Osteoblast (primary cell): ENCODE measurements at places on chromosomes 1 and 21. TPM values are rescaled to one million over a fixed set of nuclear protein-coding genes. Genes with fewer than 3 reads are reported as not detected.
A peak's percentile ranks its signal among the peaks of the same experiment; 100 is the strongest.

The CD34 gene
- total RNA-seq: under 0.01 and 0.36 TPM in 2 replicates

The UQCRHL gene
- total RNA-seq: 1.1 and 1.5 TPM in 2 replicates

The ERICH3 gene
- not detected in 2 replicates for total RNA-seq

The REN gene
- not detected in 2 replicates for total RNA-seq

The CPLANE2 gene
- 9.4 and 14.1 TPM in 2 replicates for total RNA-seq

The CFHR2 gene
- total RNA-seq: not detected in 2 replicates

The HEYL gene
- total RNA-seq: under 0.01 TPM in 2 replicates

- no peak for DNase-seq
Observed at GRCh38 chr1:230235876-230236275, 168.8 kb downstream of the GALNT2 start.

DNA sequence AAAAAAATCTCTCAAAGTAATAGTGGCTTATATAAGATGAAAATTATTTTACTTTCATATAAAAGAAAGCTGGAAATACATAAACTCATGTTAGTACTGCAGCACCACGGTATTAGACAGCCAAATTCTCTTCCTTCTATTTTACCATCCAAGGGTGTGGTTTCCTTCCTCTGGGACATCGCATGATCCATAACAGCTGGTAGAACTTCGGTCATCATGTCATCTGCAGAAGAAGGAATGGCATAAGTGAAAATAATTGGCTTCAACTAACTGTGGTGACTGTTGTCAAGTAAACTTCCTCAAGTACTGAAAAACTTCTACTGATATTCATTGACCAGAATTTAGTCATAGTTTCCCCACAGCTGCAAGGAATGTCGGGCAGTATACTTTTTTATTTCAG lies 28.3 kb upstream of the IFI44L start:
- peak; percentile 60 for DNase-seq

- no peak for DNase-seq
Observed at GRCh38 chr1:241770115-241770514, 77.9 kb upstream of the EXO1 start.

- DNase-seq: no peak
Observed at GRCh38 chr1:186849826-186850225, 21.1 kb downstream of the PLA2G4A start.

DNA sequence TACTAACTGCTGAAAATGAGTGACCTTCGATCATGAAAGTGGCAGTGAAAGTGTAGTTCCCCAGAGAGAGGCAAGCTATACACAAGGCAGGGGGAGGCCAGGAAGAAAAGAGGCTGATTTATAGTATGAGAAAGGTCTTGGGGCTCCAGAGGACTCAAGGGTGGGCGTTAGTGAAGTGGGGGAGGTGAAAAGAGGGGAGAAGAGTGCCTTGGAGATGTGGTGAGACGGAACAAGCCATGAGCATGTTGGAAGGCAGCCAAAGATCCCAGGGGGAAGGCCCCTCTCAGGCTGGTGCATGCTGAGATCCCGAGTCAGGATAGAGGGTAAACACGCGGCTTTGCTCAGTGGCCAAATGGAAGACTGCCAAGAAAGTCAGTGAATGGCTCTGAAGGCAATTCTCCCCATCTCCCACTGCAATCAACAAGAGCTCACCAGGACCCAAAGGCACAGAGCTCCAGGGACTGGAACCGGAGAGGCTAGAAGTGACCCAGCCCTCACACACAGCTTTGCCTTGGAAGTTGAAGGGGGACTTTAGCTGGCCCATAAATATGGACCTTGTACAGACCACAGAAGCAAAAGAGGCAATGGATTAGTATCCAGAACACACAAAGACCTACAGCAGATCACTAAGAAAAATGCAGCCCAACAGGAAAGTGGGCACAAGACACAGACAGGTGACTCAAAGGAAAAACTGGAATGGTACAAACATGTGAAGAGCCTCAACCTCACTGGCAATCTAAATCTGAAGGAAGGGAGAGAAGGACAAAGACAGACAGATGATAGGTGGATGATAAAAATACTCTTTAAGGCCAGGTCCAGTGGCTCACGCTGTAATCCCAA lies 49.6 kb downstream of the HSF2BP start:
- DNase-seq: no peak

DNA sequence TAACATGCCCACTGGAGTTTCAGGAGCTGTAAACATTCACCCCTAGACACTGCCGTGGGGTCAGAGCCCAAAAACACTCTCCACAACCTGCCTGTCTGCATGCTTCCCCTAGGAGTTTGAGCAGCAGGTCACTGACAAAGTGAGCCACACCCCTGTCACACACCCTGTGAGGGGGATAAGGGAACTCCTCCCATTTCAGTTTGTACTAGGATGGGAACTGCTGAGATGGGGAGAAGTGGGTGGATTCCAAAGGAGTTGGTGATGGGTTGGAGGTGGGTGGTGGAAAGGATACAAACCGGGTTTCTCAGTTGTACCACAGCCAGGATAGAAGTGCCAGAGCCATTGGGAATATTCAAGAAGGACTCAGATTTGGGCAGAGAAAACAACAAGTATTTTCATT lies 140.2 kb downstream of the MIS18A start:
- no peak for DNase-seq

DNA sequence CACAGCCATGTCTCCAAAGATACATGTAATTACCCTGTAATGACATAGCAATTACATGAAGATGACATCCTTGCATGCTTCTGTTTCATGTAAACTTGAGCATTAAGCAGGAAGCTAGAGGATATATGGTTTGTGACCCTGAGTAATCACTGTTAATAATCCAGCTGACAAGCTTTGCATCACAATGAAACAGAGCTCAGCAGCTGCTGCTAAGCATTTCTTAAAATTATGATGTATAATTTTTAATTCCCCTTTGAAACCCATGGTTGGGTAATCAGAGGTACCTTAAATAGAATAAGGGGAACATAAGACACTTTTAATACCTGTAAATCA lies 293.5 kb downstream of the NTNG1 start:
- DNase-seq: no peak

DNA sequence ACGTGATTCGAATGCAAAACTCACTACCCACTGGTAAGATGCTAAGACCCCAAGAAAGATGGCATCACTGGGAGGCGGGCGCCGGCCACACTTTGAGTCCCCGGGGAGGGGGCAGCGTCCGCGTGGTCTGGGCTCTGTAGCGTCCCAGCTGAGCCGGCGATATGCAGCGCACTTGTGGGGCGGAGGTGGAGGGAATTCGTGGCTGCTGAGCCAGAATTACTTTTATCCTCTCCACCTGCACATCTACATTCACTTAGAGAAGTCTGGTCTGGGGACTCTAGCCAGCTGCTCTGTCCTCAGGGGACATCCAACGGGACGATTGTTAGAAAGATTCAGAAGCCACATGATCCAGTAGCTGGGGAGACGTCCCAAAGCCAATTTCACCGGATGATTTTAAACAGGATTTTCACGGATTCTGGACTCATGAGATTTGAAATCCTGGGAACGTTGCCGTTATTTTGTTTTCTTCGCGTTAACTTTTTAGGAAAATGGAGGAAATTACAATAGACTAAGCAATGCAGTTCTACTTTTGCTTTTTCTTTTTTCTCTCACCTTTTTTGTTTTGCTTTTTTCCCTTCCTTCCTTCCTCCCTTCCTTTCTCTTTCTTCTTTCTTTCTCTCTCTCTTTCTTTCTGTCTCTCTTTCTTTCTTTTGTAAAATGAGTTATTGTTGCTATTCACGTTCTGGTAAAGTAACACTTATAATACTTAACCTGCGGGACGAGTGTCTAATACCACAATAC lies 1.3 kb downstream of the JAM2 start:
- peak; percentile 44 for DNase-seq

GRCh38 chr21:46051379-46051770 lies 46.5 kb upstream of the COL6A2 start:
- DNase-seq: no peak

DNA sequence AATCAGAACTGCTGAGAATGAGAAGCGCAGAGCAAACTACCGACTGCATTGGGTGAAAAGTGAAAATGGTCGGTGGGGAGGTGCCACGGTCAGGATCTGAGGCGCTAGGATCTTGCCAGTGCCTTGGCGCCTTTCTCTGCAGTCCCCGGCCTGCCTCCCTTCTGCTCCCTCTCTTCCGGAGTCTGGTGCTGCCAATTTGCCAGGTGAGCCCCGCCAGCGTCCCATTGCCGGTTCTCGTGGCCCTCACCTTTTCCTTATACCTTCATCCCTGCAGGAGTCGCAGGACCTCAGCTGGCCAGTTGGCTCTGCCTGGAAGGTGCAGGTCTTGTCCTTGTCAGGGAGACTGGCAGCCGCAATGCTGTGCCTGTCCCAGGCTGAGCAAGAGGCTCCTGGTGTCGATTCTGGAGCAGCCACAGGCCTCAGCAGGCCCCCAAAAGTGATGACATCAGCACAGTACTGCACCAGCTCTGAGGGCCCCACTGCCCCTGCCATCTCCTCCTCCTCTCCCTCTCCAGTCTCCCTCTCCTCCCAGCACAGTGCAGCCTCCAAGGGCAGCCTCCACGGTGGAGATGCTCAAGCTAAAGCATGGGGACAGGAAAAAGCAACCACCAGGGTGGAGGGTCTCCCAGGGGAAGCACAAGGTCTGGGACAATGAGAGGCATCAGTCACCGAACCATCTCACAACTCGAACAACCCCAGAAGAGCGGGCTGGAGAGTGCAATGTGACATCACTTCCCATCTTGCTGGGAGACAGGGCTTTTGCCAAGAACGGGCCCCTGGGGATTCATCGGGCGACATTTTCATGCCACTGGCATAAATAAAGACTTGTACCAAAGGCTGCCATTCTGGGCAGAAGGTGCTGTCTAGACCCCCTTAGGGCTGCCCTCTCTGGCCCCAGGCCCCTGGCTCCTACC lies 37.1 kb upstream of the H6PD start:
- DNase-seq: peak; percentile 87

DNA sequence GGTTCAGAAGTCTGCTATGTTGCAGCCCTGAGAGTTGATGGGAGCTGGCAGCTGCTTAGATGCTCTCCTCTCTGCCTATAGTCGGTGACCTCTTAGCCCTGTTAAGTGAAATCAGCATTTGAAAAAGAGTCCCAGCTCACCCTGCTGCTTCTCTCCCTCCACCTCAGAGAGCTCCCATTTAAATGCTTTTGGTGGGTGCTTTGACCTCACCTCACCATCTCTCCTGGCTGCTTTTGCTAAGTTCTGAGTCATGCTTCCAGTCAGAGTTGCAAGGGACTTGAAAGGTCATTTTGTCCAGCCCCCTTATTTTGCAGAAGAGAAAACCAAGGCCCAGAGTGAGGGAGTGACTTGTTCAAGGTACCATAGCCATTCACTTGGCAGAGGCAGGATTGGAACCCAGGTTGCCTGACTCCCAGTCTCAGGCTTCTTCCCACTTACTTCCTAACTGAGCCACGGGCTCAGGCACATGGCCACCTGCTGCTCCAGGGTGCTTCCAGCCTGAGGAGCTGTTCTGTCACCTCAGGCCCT lies 3.3 kb downstream of the MAPKAPK2 start:
- peak; percentile 89 for DNase-seq

DNA sequence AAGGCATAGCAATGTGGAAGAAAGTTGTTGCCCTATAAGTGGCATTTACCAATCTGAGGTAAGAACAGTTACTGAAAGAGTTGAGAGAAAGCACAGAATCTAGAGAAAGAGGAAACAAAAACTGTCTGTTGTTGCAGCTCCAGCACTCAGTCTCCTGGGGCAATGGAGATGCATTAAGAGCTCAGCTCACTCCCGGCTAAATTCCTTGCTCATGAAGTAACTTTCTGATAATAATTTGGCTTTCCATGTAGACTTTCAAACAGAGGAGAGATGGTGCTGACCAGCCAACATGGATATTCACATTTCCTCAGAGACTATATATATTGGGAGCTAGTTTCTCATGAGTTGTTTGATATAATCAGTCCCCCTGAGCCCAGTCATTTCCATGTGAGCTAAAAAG lies 135.3 kb downstream of the GDAP2 start:
- DNase-seq: peak; percentile 82

GRCh38 chr1:174875306-174875705 lies 124.4 kb upstream of the CACYBP start:
- no peak for DNase-seq

DNA sequence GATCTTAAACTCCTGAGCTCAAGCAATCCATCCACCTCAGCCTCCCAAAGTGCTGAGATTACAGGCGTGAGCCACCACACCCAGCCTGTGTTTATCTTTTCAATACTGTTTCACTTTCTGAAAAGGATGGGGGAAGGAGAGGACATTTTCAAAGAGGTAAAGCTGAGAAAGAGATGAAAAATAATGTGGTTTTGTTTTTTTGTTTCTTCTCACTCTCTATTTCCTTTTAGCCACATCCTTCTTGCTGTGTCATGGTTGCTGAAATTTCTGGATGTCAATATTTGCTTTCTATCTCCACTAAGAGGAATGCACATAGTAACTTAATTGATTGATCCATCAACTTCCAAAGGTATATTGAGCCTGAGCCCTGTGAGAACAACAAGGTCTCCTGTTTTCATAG lies 6.4 kb upstream of the C1orf21 start:
- DNase-seq: no peak

DNA sequence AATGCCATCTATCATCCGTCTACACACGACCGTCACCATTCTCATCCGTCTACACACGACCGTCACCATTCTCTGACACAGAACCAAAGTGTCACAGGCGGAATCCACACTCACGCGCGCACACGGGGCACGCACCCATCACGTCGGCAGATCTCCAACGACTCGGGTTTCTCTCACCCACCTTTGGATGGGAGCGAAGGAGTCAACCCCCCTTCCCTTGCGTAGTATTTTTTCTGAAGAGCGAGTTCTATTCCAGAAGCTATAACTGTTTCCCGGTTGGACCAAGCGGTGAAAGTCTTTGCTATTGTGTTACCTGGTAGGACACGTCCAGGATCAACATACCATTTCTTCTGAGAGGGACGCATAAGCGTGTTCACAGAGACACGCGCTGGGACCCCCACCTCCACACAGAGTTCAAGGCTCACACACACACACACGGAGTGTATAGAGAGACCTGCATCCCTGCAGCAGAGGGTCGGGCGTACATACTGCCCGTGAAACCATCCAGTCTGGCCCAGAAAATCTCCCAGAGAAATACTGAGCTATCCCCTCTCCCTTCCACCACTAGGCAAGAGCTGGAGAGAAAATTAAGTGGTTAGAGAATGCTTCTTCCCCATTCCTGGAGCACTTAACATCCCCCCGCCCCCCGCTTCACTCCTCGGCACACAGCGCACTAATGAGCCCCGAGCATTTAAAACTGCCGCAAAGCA lies 741 bp downstream of the DUSP10 start:
- DNase-seq: peak; percentile 72

DNA sequence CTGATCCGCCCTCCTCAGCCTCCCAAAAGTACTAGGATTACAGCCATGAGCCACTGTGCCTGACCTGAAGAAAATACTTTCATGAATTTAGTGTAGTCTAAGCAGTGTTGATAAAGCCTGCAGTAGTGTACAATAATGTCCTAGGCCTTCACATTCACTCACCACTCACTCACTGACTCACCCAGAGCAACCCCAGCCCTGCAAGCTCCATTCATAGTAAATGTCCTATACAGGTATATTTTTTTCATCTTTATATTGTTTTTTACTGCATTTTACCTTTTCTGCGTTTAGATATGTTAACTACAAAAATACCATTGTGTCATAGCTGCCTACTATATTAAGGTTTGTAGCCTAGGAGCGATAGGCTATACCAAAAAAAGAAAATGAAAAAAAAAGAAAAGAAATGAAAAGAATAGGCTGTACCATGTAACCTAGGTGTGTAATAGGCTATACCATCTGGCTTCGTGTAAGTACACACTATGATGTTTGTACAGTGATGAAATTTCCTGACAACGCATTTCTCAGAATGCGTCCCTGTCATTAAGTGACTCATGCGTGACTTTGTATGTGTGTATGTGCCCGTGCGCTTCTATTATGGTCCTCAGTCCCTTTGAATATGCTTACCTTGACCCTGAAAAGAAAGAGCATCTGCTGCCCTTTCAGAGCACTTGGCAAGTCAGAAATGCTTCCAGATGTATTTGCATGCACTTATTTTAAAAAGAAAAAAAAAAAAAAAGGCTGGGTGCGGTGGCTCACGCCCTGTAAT lies 9.2 kb upstream of the SLAMF8 start:
- no peak for DNase-seq

- no peak for DNase-seq
Observed at GRCh38 chr1:231770506-231771175, 144.1 kb downstream of the DISC1 start.
